ENCODE measurements at places on chromosomes 5 and 9.

DNA sequence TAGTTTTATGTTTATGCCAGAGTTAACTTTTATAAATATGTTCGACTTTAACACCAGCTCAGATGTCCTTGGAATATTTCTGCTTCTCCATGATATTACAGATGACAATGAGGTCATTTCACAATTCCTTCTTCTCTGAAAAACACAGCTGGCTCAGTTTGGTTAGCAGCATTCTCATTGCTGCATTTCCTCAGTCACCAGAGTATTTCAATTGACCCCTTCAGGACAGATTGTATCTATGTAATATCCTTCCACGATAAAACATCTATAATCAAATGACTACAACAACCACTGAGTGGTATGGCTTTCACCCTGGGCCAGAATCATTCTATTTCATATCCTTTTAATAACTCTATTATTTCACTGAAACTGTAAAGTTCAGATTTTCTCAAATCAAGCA is 148.7 kb downstream of the OXCT1 start:
- DNase-seq, result no peak

DNA sequence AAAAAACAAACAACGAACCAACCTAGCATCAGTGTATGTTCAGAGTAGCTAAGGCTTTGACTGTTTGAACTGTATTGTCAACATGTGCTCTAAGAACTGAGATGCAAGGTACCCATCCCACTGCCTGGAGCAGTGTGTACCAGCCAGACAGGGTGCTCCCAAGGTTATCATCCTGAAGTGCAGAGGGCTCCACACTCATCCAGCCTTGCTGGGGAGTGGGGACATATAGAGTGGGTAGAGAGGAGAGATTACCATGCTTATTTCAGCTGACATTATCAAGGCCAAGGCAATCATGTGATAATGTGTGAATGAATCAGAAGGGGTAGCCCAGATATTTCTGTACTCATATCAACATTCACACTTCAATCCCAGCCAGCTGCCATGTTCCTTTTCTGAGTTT is 68.7 kb upstream of the ZNF622 start:
- DNase-seq, result no peak

DNA sequence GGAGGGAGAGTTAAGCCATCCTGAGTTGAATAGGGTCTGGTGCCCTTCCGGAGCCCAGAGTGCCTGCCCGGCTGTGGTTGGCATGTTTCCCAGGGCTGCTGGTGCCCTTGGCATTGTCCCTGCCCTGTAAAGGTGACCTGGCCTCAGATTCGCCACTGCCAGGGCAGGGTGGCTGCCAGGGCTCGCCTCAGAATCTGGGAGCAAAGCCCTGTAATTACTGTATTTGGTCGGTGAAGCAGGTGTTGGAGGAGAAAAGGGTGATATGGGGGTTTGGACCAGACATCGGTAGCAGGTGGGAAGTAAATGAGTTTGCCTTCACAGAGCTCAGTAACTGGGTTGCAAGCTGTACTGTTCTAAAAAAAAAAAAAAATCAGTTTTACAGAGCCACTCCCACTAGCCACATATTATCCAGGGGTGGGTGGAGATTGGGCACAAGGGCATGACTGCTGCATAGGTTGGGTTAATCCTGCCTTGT is 47.6 kb downstream of the RGS3 start:
- no peak for DNase-seq

DNA sequence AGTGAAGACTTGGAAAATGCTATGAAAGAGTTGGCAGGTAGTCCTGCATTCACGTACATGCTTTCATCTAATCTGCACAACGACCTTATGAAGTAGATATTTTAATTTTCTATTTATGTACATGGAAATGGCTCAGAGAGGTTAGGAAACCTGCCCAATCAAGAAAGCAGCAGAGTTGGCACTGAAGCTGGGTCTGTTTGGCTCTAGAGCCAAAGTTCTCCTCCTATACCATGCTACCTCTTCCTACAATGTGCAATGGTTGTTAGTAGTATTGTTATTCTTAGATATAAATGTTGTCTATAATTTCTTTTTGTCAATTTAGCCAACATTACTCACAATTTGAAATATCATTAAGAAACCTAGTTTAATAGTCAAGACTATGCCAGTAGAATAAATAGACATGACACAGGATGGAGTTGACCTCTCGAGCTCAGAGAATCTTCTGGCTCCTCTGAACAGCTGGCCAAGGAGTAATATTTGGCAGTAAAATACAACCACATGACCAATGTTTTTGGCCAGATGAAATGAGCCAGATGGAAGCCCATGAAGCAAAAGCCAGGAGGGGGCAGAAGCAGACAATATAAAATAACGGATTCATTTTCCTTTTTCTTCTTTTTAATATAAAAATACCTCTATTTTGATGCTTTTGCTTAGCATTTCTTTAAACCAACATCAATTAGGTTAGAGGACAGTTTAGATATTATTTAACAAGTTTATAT is 542.3 kb downstream of the PDE4D start:
- DNase-seq, result no peak

DNA sequence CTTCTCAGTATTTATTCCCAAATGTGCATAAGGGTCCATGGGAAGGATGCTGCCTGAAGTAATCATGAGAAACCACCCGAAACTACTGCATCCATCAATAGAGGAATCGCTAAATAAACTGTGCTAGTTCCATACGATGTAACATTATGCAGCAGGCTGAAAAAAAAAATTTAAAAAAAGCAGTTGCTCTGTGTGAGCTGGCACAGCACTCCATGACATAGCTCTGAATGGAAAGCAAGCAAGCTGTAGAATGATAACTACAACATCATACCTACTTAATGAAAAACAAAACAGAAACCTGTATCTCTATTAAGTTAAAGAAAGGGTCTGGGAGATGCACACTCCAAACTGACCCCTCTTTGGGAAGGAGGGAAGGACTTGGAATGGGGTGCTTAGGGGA is 49.3 kb downstream of the SHB start:
- no peak for DNase-seq

- DNase-seq, result no peak
Measured at GRCh38 chr5:127425037-127425436, 92.4 kb upstream of the PRRC1 start.

GRCh38 chr5:172939071-172939470 is 20.2 kb upstream of the RPL26L1 start:
- no peak for DNase-seq

DNA sequence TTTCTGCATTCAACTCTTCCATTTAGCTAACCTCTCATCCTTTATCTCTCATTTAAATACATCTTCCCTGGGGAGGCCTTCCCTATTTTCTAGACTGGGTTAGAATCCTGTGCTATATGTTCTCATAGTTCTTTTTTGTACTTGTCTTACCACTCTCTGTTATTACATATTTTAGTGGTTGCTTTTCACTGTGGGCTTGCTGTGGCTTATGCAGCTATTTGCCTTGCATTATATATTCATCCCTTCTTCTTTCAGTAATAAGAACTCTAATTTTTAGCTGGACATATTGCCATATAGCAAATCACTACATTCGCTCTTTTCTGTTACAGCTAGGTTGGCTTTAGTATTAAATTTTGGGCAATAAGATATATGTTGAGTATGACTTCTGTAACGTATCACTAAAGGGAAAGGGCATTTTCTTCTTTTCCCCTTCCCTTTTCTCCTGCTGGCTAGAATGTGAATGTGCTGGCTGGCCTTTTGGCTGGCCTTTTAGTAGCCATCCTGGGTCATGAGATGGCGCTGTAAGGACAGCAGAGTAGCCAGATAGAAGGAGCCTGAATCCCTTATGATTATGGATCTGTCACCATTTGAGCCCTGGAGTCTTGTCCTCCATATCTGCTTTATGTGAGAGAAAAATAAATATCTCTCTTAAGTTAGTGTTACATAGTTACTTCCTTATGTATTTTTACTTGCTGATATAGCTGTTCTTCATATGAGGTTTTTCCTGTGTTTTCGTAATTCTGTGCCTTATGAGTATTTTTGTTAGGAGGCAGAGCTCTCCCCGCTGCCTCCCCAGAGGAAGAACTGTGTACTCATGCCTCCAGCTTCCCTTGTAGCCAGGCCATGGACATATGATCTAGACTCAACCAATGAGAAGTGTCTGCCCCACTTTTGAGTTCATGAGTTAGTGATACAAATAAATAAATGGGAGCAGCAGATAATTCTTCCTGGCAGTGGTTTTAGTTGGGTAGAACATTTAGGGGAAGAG is 65.8 kb downstream of the NDUFAF2 start:
- DNase-seq, result no peak

DNA sequence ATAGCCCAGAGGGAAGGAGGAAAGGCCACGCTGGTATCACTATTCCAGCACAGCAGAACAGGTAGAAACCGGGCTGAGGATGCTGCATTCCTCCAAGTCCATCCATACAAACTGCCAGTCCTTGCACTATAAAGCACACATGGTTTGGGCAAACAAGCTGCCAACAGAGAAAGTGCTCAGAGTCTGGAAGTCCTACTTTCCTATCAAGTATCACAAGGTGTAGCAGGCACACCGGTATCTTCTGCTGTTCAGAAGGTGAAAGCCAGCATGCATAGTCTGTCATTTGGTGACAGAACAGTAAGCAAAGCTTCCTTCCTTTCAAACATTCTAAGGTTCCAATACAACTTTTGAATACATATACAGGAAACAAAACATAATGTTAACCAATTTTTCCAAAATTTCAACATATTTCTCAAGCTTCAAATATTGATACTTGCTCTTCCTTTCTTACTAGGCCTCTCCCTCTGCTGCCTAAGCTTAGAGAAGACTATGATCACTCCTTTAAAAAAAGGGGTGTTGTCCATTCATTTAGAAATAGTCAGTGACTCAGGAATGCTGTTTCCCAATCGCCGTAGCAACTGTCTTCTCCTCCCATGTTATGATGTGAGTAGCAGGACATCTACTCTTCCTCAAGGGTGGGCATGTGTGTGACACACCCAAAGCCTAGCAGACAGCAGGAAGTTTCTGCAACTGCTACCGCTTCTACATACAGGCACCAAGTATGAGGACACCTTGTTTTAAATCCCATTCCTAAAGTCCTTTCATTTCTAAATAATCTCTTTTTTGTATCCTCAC is 14.7 kb downstream of the DIAPH1 start:
- DNase-seq, result peak; percentile 52

- no peak for DNase-seq
Measured at GRCh38 chr5:174972291-174972690, 247.9 kb downstream of the MSX2 start.

GRCh38 chr5:135437796-135438560 is 9.2 kb downstream of the DCANP1 start:
- no peak for DNase-seq

DNA sequence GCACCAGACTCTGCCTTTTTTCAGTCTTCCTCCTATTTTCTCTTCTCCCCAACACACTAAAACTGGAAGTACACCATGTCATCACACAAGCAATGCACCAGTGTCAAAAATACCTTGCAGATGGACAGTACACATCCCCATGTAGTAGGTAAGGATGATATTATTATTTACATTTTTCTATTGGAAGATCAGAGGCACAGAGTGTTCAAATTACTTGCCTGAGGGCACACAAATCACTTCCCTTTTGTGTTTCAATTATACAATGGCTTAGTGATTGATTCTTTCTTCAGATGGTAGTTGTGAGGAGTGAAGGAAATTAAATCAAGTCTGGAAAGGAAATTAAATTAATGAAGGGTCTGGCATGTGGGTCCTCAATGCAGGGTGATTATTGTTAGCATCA is 39.6 kb downstream of the CTSL start:
- no peak for DNase-seq

- DNase-seq, result no peak
Measured at GRCh38 chr5:72121052-72121779, 13.9 kb downstream of the MAP1B start.

DNA sequence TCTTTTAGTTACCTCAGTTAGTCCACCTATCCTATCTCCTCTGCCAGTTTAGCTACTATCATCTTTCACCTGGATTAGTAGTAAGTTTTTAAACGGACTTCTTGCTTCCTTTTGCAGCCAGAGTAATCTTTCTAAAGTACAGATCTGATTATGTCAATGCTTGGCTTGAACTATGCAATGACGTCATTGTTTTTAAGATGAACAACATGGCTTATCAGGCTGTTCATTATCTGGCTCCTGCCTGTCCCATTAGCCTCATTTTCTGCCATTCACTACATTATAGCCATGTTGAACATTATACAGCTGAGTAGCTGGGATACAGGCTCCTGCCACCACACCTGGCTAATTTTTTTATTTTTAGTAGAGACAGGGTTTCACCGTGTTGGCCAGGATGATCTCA is 98.7 kb downstream of the RANBP17 start:
- DNase-seq, result no peak

- no peak for DNase-seq
Measured at GRCh38 chr9:89529243-89530035, 31.5 kb upstream of the SEMA4D start.

GRCh38 chr5:131416729-131417128 is 152.9 kb downstream of the CDC42SE2 start:
- no peak for DNase-seq

DNA sequence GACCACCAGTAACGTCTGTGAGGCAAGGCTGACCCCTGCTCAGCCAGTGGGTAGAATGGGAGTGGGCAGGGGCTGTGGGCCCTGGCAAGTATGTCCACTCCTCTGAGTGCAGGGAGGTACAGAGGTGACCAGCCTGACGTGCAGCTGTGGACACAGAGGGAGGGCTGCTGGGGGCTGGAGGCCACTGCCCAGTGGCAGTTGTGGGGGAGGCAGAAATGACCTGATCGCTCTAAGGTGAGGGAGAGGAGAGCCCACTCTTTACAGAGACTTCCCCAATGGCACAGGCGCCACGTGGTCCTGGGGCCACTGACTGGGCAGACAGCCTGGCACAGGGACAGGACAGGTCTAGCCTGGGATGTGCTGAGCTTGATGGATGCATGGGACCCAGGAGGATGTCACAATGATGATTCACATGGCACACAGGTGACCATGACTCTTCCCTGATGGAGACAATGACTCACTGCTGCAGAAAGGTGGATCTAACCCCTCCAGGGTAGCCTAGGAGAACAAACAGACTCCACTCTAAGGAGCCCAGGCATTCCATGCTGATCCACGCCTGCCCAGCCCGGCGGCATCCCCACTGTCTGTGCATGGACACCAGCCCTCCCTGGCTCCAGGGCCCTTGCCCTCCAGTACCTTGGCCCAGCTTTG is 7.7 kb downstream of the LPCAT1 start:
- DNase-seq, result no peak

DNA sequence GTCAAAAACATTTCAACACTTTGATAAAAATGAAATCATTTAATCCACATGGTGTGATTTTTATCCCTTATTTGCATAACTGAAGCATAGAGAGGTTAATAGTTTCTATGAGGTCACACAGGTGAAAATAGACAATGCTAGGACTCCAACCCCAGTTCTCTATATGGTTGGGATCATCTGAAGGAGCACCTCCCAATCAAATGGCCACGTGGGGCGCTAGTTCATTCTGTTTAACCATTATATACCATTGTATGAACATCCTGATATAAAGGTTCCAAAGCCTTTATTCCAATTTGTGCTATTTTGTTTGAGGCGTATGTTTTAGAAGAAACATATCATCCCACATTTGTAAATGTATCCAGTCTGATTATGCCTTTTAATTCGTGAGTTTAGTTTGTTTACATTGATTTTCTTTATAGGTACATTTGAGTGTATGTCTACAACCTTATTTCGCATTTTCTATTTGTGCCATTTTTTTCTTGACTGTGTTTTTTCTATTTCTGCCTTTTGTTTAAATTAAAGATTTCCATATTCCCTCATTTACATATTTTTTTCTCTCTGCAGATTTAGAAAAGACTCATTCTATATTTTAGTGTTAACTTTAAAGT is 1092.0 kb downstream of the MAT2B start:
- no peak for DNase-seq

GRCh38 chr9:17031546-17031945 is 103.3 kb upstream of the CNTLN start:
- no peak for DNase-seq

Measured in CD4-positive, alpha-beta T cell treated with Interleukin-15 for 4 hours (primary cell).